Activated naive CD8-positive, alpha-beta T cell treated with anti-CD3 and anti-CD28 coated beads, Interleukin-2, amount 50 U/mL, for 16 hours (primary cell): ENCODE measurements at places on chromosomes 1 and 21.

DNA sequence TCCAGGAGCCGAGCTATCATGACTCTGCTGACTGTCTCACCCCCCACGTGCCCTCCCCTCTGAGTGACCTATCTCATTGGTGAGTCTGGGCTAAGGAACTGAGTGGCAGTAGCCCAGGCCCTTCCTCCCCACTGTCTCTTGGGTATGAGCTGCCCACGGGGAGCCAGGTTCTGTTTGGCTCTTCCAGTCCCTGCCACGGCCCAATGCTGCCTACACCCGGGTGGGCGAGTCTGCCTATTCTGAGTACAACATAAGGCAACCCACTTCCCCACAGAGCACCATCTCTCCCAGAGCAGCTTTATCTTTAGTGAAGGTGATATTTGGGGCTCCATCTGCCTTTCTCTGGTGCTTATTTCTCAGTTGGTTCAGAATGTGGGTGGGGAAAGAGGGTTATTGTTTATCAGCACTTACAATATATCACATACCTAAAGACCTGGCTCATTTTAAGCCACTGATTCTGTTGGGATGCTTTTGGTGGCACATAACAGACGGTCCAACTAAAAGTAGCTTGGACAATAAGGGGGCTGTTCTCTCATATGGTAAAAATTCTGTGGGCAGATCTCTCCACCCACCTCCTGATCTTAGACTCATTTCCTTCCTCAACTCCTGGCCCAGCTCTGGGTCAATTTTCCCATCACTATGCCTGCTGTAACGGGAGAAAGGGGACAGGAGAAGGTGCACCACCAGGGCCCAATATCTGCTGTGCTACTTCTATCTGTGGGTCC lies 27.7 kb upstream of the VWA5B1 start:
- DNase-seq, result no peak

GRCh38 chr1:10648689-10649516 lies 147.5 kb downstream of the CASZ1 start:
- no peak for DNase-seq

GRCh38 chr1:7490576-7490975 lies 280.5 kb upstream of the VAMP3 start:
- no peak for DNase-seq

GRCh38 chr1:91683598-91683951 lies 182.9 kb downstream of the CDC7 start:
- DNase-seq, result no peak

DNA sequence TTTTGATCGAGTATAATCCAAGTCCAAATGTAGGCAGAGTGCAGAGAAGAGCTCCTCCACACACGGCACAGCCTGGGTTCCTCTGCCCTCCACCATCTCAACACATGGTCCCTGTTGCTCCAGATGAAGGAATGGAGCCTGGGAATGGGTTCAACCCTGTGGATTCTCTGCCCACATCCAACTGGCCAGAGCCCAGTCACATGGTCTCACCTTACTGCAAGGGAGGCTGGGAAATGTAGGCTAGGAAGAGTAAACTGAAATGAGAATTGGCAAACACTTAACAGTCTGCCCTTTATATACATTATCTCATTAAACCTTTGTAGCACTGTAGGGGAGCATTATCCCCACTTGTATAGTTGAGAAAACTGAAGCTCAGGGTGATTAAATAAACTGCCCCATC lies 60.1 kb upstream of the RAB4A start:
- no peak for DNase-seq

- no peak for DNase-seq
Measured at GRCh38 chr21:27418346-27418745, 451.5 kb upstream of the ADAMTS5 start.

- no peak for DNase-seq
Measured at GRCh38 chr1:108955111-108955510, 8.2 kb downstream of the CLCC1 start.

DNA sequence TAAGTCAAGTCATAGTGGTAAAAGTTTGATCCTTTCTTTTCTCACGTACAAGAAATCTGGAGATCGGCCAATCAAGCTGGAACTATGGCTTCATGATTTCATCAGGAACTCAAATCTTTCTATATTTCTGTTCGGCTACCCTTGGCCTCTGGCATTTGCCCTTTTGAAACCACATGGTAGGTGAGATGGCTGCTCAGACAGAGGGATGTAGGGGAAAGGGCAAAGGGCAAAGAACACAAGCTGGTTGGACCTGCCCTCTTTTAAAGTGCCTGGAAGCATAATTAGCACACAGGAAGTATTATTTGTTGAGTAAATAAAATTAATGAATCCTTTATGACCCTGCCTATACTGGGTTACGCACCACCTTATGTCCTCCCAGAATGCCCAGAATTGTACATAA lies 11.5 kb upstream of the RGS1 start:
- DNase-seq, result no peak

- DNase-seq, result no peak
Measured at GRCh38 chr1:53001128-53001527, 60.9 kb upstream of the PODN start.

GRCh38 chr1:173082913-173083312 lies 32.2 kb upstream of the TNFSF18 start:
- DNase-seq, result no peak

DNA sequence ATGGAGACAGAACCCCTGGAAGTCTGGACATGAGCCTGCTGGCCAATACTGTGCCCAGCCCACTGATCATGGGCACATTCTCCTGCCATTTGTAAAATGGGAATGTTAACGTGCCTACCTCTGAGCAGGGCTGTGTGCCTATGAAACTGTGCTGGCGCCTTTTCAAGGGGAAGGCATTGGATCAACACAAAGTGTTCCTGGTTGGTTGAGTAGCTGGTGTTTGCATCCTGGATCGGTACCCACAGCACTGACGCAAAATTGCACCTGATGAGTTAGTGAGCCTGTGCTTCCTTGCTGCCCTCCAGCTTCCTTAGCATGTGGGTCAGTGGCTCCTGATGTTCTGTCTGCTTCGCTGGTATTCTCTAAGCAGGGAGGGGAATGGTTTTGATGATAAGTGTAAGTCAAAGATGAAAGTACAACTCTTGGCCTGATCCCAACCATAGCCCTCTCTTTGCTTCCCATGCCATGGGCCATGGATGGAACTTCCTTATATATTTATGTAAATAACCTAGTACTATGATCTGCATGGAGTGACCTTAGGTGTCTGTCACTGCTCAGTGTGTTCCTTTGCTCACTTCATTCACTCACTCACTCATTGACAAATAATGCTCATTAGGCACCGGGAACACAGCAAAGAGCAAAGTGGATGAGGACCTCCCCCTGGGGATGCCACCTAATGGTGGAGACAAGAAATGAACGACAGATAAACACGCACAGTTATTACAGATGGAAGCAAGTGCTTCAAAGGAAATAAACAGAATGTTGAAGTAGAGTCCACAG lies 22.7 kb downstream of the MAB21L3 start:
- no peak for DNase-seq

DNA sequence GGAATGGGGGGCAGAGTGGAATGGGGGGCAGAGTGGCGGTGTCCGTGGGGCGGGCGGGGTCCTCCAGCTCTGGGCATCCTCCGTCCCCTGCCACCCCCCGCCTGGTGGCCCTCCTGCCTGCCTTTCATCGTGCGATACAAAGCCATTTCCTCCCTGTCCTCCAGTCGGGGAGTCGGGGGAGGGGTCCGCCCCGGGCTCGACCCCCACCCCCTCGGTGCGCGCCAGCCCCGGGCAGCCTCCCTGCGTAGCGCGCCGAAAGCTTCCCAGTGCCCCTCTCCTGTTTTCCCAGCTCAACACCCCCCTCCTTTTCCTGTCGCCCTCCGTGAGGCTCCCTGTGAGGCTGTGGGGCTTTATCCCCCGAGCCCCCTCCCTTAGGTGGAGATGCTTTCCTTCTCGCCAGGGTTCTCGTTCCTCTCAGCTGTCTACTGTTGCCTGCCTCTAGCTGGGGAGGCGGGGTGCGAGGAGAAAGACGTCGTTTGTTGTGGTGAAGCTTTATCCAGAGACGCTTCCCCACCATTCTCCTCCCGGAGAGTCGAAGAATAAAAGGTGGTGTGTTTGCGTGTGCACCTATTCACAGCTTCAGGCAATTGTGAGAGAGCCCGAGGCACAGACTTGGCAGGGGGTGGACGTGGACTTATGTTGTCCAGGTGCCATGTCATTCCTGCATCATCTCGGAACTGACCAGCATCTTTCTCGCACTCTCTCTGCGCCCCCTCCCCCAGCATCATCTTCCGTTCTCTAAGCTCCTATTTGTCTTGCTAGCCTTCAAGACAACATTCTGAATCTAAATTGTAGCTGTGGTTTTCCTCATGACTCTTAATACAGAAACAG lies 848 bp downstream of the DNM3 start:
- DNase-seq, result no peak

DNA sequence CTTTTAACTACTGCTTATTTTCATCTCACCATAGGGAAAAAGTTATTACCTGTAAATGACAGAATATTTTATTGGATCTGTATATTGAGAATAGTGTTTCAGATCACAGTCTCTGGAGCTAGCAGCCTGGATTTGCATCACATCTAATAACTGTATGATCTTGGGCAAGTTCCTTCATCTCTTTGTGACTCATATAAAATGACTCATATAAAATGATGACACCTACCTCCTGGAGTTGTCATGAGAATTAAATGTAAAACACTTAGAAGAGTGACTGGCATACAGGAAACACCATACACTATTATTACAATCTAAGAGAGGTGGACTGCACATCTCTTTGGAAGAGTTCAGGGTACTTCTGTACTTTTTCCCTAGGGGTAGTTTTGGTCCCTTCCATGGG lies 421.3 kb downstream of the NEGR1 start:
- no peak for DNase-seq

- DNase-seq, result no peak
Measured at GRCh38 chr1:181120924-181121323, 32.4 kb downstream of the IER5 start.

DNA sequence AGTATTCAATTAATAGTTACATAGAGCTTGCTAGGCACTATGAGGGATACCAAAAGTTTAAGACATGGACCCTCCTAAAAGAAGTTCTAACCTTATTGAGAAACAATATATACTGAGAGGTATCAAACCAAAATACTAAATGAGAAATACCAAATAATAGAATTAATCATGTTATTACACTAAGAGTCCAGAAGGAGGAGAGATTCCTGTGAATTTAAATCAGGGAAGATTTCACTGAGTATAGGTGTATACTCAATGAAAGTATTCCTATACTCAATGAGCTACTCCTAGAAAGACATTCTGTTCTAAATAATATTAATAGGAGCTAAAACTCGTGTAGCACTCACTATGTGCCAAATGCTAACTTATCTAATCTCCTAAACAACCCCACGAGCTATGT lies 9.4 kb downstream of the CR1L start:
- DNase-seq, result no peak

GRCh38 chr1:222404710-222405109 lies 143.2 kb downstream of the HHIPL2 start:
- DNase-seq, result no peak

GRCh38 chr1:15788624-15789301 lies 18.7 kb downstream of the UQCRHL start:
- DNase-seq, result no peak

DNA sequence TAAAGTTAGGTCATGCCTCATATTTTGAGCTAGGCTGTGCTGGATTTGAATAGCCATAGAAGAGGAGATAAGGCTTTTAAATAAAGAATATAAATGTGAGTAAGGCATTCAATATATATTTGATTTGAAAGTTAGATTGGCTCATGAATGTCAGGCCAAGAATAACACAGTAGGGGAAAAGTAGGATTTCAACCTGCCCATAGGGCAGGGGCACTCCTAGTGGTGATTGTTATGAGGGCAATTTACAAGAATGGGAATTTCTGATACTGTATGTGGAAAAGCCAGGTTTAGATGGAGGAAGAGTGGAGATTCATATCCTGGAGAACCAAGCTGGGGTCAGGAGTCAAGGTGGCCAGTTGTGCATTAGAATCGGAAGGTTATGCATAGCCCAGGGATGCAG lies 74.9 kb downstream of the DNAH14 start:
- DNase-seq, result no peak

- no peak for DNase-seq
Measured at GRCh38 chr1:115227346-115228082, 110.5 kb downstream of the NGF start.

DNA sequence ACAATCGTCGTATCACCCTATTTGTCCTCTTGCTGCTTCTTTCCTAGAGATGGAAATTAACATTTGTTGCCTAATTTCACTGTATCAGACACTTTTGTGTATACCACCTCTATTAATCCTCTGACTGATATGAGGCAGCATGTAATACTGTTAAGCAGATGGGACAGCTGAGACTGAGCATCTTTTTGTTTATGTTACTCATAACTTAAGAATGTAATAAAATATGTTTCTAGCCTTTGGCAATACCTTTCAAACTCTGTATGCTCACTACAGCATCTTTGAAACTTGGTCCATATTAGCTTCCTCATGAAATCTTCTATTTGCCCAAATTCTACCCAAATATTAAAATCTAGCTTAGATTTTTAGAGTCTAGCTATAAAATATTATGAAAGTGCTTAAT lies 2.3 kb downstream of the OR14K1 start:
- DNase-seq, result no peak

GRCh38 chr1:213995603-213996002 lies 7.8 kb downstream of the PROX1 start:
- DNase-seq, result no peak

- DNase-seq, result no peak
Measured at GRCh38 chr1:47190509-47190855, 646 bp upstream of the PDZK1IP1 start.

DNA sequence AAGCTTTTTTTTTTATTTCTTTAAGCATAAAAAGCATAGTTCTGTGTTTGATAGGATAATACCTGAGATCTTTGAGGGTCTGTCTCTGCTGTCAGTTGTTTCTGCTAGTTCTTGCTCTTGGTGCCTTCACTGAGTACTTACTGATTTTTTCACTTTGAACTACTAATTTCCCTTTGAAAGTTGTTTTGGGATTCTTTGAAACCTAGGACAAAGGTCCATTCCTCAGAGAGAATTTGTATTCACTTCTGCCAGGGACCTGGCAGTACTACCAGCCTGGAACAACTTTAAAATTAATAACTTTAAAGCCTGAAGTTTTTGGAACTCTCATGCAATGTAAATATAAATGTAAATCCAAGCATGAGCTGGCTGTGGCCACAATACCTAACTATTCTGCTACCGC lies 190.1 kb downstream of the TM2D1 start:
- DNase-seq, result no peak

GRCh38 chr1:234882898-234883297 lies 245.7 kb downstream of the TOMM20 start:
- DNase-seq, result no peak

DNA sequence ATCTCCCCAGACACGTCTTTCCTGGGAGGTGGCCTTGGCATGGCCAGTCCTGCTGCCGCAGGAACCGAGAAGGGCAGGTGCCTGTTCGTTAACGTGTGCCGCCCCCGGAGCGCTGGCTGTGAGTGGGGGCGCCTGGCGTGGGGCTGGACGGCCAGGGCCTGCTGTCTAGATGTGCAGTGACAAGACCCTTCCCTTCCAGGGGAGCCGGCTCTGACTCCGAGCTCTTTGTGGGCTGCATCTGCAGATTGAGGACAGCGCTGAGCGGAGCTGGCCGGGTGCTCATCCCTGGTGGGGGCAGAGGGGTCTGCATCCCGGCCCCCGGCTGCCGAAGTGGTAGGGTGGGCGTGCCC lies 13.0 kb downstream of the COL18A1 start:
- DNase-seq, result no peak

- DNase-seq, result no peak
Measured at GRCh38 chr1:113226148-113226547, 153.2 kb downstream of the LRIG2 start.
